ENCODE measurements at places on chromosomes 3 and 15. TPM values are rescaled to one million over a fixed set of nuclear protein-coding genes. Genes with fewer than 3 reads are reported as not detected.

The RTP1 gene
- total RNA-seq: not detected

The ZDHHC19 gene
- 2.1 TPM for total RNA-seq

The KLHL40 gene
- total RNA-seq: not detected

The ZPLD1 gene
- total RNA-seq: 12.3 TPM

The CLDN18 gene
- total RNA-seq: not detected

The PDCD10 gene
- 62.0 TPM for total RNA-seq

The DGKG gene
- 16.7 TPM for total RNA-seq

The DET1 gene
- total RNA-seq: 3.1 TPM

The SAMMSON gene
- 0.28 TPM for total RNA-seq

The SEMA6D gene
- 7.5 TPM for total RNA-seq

The MFGE8 gene
- total RNA-seq: 1,044 TPM

GRCh38 chr15:89068325-89068784 lies 19.9 kb upstream of the ABHD2 start:
- DNase-seq: no peak

DNA sequence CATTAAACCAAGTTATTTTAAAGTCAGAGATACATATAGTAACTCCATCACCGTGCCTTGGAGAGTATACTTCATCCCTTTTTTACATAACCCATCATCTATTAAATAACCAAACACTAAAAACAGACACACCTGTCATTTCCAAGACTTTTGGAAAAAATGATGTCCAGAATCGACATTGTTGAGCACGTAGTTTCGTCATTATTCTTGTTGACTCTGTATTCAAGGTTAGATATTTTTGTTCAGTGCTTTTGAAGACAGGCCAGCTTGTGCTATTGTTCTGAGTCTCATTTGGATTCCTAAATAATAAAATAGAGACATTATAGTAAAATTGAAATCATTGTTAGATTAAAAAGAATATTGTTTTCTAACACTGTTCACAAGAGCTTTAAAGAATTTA lies 51.2 kb downstream of the BCHE start:
- no peak for DNase-seq

- DNase-seq: no peak
Observed at GRCh38 chr15:58977887-58978286, 9.6 kb upstream of the RNF111 start.

DNA sequence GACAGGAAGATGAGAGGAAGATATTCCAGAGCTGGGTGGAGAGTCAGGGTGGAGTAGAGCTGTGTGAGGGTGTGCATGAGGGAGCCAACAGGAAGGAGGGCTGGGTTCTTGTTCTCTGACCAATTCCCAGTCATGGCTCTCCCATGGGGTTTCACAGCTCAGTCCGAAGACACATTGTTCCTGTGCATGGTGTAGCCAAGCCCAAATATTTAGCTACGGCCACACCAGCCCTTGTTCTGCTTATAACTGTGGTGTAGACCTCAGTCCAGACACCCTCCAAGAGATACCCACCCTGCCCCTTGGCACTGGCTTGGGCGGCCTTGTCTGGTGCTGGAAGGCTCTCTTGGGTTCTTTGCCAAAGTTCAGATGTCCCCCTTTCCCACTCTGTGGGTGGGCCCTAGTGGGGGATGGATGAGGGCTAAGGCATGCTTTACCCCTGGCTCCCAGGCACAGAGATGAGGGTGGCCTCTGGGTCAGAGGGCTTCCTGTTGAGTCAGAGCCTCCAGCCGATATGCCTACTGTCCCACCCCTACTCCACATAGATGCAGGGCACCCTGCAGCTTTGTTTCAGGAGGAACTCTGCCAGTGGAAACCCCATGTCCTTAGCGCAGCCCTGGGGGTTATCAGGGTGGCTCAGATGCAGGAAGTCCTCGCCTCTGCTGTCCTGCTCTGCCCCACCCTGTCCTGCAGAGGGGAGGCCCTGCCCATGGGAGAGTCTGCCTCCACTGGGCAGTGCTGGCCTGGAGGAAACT lies 271.2 kb upstream of the CTDSPL start:
- DNase-seq: peak; percentile 87

DNA sequence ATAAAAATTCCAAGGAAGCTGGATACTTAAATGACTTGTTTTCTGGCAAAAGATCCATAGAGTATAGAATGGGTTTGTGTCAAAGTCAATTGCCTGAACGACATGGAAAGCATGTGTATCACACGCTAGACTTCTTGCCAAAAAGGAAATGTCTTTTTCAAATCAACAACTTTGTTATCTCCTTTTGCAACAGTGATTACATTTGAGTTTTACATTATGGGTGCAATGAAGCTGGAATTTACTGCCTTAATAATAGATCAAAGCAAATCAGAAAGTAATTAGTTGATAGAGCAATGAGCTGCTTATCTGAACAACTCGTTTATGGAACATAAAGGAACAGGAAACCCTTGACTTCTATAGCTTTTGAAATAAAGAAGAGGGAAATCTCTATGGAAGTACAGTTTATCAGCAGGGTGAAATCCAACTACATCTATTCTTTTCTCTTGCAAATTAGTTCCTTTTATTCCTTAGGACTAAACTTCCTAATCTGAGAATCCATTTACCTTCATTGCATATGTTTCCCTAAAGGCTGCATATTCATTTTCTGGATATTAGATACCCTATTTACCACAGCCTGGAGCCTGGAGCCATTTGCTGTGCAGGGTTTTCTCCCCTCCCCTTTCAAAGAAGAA lies 415.1 kb upstream of the NECTIN3 start:
- DNase-seq: no peak

GRCh38 chr15:72912121-72912520 lies 128.6 kb upstream of the ADPGK start:
- DNase-seq: no peak

GRCh38 chr3:64491843-64492242 lies 196.0 kb downstream of the ADAMTS9 start:
- DNase-seq: no peak

DNA sequence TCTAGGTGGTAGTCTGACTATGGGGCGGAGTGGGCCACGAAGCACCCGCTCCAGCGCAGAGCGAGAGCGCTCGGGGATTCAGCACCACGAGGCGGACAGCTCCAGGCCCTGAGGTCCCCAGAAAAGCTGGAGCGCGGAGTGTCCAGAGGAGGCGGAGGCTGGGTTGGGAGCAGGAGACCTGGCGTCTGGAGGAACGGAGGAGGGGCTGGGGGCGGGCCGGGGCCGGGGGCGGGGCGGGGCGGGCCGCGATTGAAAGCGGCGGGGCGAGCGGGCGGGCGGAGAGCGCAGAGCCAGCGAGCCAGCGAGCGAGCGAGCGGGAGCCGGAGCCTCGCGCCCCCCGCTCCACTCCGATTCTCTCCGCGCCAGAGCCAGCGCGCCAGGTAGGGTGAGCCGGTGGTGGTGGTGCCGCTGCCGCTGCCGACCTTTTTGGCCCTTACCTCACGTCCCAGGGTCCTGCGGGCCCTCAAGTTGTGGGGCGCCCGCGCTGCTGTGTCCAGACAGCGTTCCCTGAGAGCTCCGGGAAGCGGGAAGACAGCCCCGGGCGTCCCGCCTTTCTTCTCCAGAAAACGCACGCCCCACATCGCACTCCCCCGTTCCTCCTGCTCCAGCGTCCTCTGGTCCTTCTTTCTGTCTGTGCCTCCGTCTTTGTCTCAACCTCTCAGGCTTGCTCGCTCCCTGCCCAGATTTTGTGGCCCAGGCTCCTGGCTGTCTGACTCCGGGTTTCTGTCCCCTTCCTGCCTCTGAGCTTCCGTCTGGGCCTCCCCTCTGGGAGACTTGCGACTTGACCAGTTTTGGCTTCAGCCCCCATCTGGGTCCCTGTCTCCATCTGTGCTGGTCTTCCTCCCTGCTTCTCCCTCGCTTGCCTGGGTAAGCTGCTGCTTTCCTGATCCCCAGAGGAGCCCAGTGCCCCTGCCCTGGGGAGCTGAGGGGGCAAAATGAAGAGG lies at the start of gene GRM2:
Gene GRM2 (plus strand): TSS at position 281 of the 944 bp plus-strand sequence. CDS start 1,916 bp downstream, outside the sequence.
- peak; percentile 93 for DNase-seq

GRCh38 chr15:24848050-24848449 lies 106.7 kb upstream of the SNRPN start:
- no peak for DNase-seq

GRCh38 chr3:18989237-18989795 lies 159.0 kb upstream of the KCNH8 start:
- no peak for DNase-seq

- no peak for DNase-seq
Observed at GRCh38 chr15:33946152-33946551, 22.1 kb upstream of the CHRM5 start.

GRCh38 chr15:38991126-38991525 lies 426.5 kb upstream of the RASGRP1 start:
- no peak for DNase-seq

GRCh38 chr15:49627407-49627877 lies 6.6 kb downstream of the DTWD1 start:
- DNase-seq: no peak

- no peak for DNase-seq
Observed at GRCh38 chr3:123447749-123448517, 957 bp downstream of the ADCY5 start.

DNA sequence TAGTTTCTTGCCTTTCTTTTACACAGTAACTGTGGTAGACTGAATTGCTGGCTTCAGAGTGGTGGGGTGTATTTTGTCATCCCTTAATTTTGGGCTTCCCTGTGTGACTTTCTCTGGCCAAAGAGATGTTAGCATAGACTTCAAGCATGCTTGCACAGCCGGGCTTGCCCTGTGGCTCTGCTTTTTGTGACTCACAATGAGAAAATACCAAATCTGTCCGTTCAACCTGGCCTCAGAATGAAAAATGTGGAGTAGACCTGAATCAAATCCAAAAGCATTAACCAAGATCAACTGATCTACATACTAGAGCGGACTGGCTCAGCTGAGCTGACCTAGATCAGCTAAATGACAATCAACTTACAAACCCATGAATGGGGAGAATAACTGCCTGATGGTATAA lies 51.4 kb downstream of the PLAAT1 start:
- no peak for DNase-seq

DNA sequence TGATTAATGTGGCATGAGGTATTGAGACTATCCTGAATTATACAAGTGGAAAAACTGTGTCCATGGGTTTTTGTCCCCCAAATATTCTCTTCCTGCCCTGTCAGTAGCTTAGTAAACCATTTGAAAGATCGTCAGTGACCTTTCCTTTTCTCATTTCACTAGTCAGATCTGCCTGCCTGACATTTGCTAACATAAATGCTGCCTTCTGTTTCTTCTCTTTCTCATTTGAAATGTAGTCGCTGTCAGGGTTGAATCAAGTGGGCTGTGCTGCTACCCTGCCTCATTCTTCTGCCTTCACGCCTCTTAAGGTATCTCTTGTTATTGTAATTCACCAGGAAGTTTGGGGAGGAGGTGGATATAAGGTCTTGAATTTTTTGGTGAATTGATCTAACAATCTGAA lies 67.5 kb downstream of the LRCH3 start:
- no peak for DNase-seq

DNA sequence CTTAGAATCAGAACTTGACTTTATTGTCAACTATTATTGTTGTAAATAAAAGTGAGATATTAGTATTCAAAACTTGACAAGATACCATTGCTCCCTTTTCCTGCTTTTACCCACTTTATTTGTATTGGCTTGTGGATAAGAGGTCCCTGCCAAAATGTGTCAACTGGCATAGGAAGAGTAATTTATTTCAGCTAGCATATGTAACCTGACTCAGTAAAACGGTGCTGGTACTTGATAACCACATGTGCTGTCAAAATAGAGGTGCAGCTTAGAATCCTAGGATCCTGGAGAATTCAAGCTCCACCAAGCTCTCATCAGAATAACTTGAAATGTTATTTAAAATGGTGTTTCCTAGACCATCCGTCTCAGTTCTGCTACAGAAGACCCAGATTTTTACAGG lies 90.2 kb upstream of the TGFBR2 start:
- no peak for DNase-seq

GRCh38 chr3:140203510-140203909 lies 268.5 kb downstream of the CLSTN2 start:
- DNase-seq: no peak

GRCh38 chr3:190097617-190098016 lies 23.1 kb downstream of the P3H2 start:
- no peak for DNase-seq

GRCh38 chr15:39084674-39085530 lies 496.0 kb upstream of the THBS1 start:
- DNase-seq: no peak

DNA sequence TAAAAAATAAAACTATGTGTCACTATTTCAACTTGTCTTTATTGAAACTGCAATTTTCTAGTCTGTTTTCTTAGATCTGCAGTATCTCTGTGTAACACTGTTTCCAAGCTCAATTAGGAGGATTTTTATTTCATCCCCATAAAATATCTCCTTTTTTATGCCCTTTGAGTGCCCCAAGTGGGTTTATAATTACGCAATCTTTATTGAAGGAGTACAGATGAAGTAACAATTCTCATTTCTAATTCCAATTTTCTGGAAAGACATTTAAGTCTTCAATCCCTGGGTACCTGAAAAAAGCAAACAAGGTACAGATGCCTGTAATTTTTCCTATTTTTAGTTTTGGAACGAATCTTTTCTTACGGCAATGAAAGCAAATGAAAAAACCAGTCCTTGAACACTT lies 61.3 kb downstream of the CYP19A1 start:
- no peak for DNase-seq

GRCh38 chr3:188431553-188431952 lies 277.6 kb downstream of the LPP start:
- DNase-seq: no peak

GRCh38 chr15:66039117-66039871 lies 170.0 kb downstream of the RAB11A start:
- DNase-seq: peak; percentile 18

Measured in posterior vena cava (tissue), 2 donors.